ENCODE measurements at places on chromosomes 6 and 20.

- DNase-seq: peak; percentile 60
These were observed 112.9 kb upstream of the PDE7B start for GRCh38 chr6:135738636-135739035.

GRCh38 chr6:24274441-24275083 is 83.3 kb downstream of the DCDC2 start:
- no peak for DNase-seq

DNA sequence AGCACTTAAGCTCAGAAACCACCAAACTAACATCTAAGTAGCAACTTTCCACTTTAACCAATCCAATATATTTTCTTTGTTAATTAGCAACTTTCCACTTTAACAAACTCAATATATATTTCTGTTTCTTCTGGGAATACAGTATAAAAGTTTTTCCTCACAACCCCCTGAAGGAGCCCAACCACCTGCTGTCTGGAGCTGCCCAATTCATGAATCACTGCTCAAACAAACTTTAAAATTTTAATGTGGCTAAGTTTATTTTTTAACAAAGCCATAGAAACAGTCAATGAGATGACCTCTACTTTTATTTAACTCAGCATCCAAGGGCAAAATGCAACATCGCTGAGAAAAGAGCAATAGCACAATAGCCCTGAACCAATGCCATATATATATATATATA is 500.1 kb downstream of the EPM2A start:
- no peak for DNase-seq

- no peak for DNase-seq
These were observed 1027.4 kb upstream of the FLRT3 start for GRCh38 chr20:15364781-15365180.

- DNase-seq: no peak
These were observed 404.9 kb upstream of the SOX4 start for GRCh38 chr6:21188505-21189223.

DNA sequence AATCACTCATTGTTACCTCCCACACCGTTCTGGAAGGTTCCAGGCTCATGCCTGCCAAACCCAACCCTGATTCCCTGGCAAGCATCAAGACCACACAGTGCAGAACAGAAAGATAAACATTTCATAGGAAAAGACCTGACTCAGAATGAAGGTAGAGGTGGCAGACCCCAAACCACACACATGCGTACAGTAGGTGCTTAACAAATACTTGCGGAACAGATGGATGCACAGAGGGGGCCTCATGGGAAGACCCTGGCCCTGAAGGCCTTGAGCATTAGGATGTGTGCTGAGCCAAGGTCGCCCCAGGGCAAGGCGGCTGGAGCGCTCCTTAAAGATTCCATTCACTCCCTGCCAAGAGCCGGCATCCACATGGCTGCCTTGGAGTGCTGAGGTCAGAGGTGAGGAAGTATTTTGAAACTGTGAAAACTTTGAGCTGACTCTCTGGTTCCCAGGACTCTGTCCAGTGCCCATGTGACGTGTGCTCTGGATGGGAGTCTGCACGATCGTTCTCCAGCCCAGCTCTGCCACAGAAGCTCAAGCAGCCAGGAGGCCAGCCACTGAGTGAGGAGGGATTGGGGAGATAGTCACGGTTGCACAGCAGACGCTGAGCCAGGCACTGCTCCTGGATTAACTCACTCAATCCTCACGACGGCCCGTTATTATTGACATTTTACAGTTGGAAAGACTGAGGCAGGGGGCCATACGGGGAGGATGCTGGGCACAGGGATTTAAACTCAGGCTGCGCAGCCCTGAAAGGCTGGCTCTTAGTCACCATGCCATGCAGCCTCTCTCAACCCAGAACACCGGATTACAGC is 65.5 kb upstream of the AFDN start:
- DNase-seq: no peak

Measured in left kidney (tissue), 8 donors.